ENCODE measurements at places on chromosomes 5 and 9.

- DNase-seq = no peak
These were observed 228.3 kb downstream of the PDE4D start for GRCh38 chr5:59665086-59665831.

GRCh38 chr5:54194318-54194717 lies 116.1 kb downstream of the ARL15 start:
- DNase-seq = no peak

DNA sequence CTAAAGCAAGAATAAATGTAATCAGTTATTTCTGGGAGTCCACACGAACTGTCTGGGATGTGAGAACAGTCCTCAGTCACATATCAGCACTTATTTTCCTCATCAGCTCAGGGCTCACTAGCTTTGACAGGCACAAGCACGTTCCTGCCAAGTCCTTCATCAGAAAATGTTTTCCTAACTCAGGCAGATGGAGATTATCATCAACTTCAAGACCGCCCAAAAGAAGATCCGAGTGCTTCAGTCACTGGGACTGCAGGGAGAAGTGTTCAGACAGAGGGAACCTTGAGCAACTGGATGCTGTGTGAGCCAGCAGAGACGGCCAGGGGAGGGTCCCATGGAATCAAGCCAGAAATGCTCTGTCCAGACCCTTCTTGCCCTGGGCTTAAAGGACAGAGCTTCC lies 189.4 kb downstream of the NXNL2 start:
- DNase-seq = no peak

DNA sequence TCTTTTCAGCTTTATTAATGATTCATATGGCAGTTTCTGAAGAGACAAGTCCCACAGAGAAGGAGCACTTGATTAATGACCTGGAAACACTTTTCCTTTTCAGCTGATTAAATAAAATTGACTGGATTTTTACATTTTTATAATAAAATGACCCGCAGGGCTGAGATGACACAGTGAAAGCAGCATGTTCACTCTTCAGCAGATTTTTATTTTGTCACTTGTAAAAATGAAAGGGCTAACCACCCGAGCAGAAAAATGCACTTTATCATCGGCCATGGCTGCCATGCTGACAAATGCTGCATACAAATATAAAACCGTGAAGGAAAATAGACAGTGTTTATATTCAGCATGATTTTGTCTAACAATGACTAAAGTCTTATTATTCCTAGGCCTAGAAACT lies 321.6 kb upstream of the ITGA1 start:
- no peak for DNase-seq

DNA sequence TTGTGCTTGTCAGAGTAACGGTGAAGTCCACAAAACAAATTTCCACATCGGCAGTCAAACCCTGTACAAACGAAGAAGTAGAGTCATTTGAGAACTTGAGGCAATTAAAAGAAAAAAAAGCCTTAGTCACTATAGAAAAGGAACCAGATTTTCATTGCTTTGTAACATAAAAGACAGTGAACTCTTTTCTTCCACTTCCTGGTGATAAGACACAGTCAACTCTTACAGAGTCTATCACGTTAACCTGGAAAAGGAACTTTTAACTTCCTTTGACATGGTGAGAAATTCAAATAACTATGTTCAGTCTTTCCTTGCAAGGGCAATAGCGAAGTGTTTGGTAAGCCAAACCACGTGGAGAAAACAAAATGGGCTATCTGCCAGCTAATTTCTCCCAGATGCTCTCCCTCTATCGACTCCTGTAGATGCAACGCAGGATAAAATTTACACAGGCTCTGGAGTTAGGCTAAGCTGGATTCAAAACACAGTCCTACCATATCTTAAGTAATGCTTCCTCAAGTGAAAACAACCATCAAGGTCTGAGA lies 8.9 kb downstream of the ZFAND5 start:
- no peak for DNase-seq

DNA sequence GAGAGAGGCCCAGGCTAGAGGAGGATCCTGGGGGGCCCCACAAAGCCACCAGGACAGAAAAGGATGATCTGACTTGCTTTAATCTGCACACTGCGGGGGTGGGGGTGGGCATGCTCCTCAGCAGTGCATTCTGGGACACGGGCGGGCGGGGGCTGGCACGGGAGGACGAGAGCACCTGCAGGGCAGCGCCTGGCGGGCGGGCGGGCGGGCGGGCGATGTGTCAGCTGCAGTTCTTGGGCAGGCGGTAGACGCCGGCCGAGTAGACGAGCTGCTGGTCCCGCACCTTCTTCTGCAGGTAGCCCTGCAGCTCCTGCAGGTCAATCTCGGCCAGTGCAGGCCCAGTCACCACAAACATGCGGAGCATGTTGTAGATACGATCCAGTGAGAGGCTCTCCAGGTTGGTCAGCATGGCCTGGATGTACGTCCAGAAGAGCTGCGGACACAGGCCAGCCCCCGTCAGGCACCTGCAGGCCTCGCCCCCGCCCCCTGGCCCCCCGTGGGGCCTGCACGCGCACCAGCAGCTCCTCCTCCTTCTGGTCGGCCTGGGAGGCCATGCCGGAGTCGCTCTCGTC lies 3.0 kb upstream of the TMEM210 start:
- no peak for DNase-seq

DNA sequence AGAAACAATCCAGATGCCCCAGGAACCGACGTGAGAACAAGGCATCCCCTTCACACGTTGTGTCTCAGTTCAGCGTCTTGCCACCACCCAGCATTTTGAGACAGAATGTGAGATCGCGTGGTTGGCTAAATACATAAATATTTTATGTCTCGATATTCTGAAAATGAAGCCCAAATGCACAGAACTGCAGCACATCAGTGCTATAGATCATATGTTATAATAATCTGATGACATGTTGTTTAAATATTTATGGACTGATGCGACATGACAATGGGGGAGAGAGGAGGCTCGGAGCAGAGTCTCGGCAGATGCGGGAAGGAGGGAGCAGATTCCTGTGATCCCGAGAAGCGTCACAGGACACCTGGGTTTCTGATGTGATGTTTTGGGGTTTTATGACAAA lies 10.9 kb downstream of the NEK6 start:
- DNase-seq = no peak

GRCh38 chr5:53434541-53434940 lies 45.9 kb upstream of the FST start:
- DNase-seq = no peak

Data from CD4-positive, alpha-beta memory T cell (primary cell).